ENCODE measurements at places on chromosomes 3 and 15.

DNA sequence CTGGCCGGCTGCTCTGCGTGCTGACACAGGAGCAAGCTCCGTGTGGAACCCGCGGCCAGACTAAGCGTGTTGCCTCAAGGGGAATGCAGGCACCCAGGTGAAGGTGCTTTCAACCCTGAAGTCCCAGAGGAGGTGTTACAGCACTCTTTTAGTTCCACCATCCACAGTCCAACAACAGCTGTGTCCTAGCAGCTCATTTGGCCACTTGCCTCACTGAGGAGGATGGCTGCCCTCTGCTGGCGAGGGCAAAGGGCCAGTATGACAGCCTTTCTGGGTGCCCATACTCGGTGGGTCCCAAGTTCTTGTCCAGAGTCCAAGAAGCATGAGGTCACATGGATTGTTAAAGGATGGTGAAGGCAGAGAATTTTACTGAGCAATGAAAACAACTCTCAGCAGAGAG lies 87.8 kb downstream of the C3orf85 start:
- no peaks in the 10 kb centered on the region for H3K36me3 ChIP-seq
- no peak for DNase-seq
- H3K4me1 ChIP-seq: no peaks in the 10 kb centered on the region
- H3K27ac ChIP-seq: no peak overlapping the region
- H3K27me3 ChIP-seq: no peaks in the 10 kb centered on the region

- H3K36me3 ChIP-seq: no peaks in the 10 kb centered on the region
- no peaks in the 10 kb centered on the region for H3K4me1 ChIP-seq
- H3K4me3 ChIP-seq: no peak overlapping the region
- no peak overlapping the region for H3K27ac ChIP-seq
- H3K27me3 ChIP-seq: no peaks in the 10 kb centered on the region
- DNase-seq: no peak
These were observed 63.8 kb downstream of the PEX5L start for GRCh38 chr3:179972881-179973423.

DNA sequence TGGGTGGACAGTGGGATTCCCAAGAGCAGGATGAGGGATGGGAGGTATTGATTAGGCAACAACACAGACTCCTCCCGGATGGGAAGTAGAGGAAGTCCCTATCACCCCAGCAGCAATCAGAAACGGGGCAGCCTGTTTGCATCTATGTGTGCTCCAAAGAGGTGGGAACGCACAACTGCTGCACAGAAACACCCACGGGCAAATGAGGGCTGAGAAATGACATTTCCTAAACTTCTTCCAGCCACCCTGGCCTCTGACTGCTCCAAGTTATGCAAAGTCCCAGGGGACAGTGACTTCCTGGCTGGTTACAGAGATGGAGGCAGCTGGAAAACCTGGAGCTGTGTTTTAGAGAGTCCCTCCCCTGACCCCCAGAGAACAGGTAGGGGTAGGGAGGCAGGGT lies 42.6 kb downstream of the HCN4 start:
- H3K36me3 ChIP-seq: no peaks in the 10 kb centered on the region
- no peak overlapping the region for H3K27ac ChIP-seq
- H3K27me3 ChIP-seq: peaks cover 52% of the 10 kb centered on the region
- H3K4me3 ChIP-seq: no peak overlapping the region

DNA sequence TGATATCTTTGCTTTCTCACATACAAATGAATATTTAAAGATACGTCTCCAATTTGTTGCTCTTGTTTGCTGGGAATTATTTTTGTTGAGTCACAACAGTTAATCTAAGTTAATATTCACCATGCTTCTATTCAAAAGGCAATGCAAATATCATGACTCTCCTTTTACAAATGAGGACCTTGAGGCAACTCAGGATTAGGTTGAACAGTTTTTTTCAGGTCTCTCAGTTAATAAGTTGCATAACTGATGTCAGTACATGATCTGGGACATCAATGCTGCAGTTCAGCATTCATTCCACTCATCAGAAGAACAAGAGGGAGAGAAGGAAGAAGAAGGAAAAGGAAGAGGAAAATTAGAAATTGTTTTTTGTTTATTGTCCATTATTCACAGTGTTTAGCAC lies 781 bp upstream of the NAALADL2 start:
- H3K4me3 ChIP-seq: no peak overlapping the region
- no peaks in the 10 kb centered on the region for H3K27me3 ChIP-seq
- no peak overlapping the region for H3K27ac ChIP-seq
- no peaks in the 10 kb centered on the region for H3K36me3 ChIP-seq
- no peaks in the 10 kb centered on the region for H3K4me1 ChIP-seq

- peaks cover 27% of the 10 kb centered on the region for H3K4me1 ChIP-seq
- DNase-seq: no peak
- H3K36me3 ChIP-seq: peaks cover 29% of the 10 kb centered on the region
- H3K27ac ChIP-seq: no peak overlapping the region
- no peaks in the 10 kb centered on the region for H3K27me3 ChIP-seq
These were observed 101.8 kb downstream of the STT3B start for GRCh38 chr3:31634476-31634875.

- no peak overlapping the region for H3K27ac ChIP-seq
- no peak overlapping the region for H3K4me3 ChIP-seq
- H3K27me3 ChIP-seq: no peaks in the 10 kb centered on the region
- no peaks in the 10 kb centered on the region for H3K36me3 ChIP-seq
- no peak for DNase-seq
These were observed 93.8 kb upstream of the ICE2 start for GRCh38 chr15:60572541-60573421.

DNA sequence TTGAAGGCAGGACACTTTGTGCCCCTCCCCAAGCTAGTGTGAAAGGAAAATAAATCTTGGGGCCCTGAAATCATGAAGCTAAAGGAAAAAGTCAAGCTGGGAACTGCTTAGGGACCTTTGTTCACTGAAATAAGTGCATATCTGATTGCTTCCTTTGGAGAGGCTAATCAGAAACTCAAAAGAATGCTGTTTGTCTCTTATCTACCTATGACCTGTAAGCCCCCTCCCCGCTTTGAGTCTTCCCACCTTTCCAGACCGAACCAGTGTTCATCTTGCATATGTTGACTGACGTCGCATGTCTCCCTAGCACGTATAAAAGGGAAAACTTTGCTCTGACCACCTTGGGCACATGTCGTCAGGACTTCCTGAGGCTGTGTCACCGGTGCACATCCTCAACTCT lies 53.1 kb downstream of the SLC30A4 start:
- no peaks in the 10 kb centered on the region for H3K4me1 ChIP-seq
- no peak overlapping the region for H3K4me3 ChIP-seq
- no peak for DNase-seq
- H3K27me3 ChIP-seq: peaks cover 17% of the 10 kb centered on the region

- no peaks in the 10 kb centered on the region for H3K27me3 ChIP-seq
- no peak for DNase-seq
- no peaks in the 10 kb centered on the region for H3K4me1 ChIP-seq
- H3K4me3 ChIP-seq: no peak overlapping the region
- no peak overlapping the region for H3K27ac ChIP-seq
These were observed 7.0 kb upstream of the THBS1 start for GRCh38 chr15:39573844-39574243.

DNA sequence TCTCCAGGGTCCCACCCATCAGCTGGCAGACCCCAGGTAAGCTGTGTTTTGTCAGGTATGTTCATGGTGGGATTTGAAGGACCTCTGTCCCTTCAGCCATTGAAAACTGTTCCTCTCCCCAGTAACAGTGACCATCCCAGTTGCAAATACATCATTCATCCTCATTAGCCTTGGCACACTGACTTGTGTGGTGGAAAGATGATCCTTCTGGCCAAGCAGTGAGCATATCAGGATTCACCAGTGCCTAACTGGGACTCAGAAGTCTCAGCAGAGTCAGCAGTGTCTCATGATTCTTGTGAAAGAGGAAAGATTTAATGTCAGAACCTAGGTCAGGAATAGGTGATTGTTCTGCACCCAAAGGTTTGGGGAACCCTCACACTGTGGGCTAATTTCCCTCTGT lies 90.2 kb downstream of the DNAJB8 start:
- DNase-seq: no peak
- no peak overlapping the region for H3K27ac ChIP-seq
- H3K4me3 ChIP-seq: no peak overlapping the region
- H3K36me3 ChIP-seq: no peaks in the 10 kb centered on the region
- peaks cover 5% of the 10 kb centered on the region for H3K4me1 ChIP-seq

DNA sequence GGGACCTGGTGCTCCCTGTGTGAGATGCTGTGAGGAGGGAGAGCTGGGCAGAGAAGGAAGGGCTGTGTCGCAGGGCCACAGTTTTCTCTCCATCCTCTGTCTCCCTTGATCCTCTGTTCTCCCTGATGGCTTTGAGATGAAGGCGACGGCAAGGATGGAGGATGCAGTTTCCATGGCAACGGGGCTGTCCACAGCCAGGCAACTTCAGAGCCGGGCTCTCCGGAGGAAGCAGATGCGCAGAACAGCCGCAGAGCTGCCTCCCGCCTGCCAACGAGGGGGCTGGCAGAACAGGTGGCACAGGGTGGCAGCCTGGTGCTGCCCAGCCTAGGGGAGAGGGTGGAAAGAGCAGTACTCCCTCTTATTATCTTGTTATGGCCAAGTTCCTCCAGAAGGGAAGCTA lies 9.9 kb upstream of the GRM2 start:
- peaks cover 98% of the 10 kb centered on the region for H3K36me3 ChIP-seq
- H3K27ac ChIP-seq: no peak overlapping the region
- no peaks in the 10 kb centered on the region for H3K27me3 ChIP-seq
- DNase-seq: no peak
- peaks cover 45% of the 10 kb centered on the region for H3K4me1 ChIP-seq

DNA sequence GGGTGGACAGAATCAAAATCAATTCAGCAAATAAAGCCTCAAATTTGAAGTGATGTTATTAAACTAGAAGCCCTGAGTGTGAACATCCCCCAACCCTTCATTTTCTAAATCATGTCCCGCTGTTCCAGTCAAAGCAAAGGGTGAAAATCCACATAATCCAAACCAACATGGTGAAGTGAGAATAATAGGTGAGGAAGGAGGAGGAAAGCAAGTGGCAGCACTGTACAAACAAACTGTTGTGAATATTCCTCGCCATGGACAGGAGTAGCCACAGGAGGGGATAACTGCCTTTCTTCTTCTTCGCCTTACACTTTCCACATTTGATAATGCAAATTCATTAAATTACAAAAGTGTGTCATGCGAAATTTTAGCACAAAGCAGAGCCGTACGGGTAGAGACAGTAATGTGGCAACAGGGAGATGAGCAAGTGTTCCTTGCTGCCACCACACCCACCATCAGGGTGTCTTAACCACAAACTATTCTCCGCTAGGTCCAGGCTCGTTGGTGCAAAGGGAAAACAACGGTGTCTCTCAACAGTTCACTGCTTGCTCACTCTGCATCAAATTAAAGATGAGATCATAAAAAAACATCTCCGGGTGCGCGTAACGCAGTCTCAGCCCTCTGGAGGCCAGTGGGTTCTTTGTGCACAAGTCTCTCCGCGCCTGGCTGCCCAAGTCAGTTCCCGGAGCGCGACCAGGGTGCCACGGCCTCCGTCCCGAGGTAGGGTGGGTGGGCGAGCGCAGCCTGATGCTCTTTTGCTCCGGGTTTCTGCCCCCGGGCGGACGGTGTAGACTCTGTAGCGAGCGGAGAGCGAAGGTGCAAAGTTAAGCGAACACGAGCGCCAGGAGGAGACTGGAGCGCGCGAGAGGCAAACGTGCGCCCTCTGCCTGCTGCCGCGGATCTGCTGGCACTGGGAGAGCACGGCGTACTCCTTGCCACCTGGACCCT lies 6.7 kb downstream of the EPHA3 start:
- DNase-seq: peak; percentile 82
- H3K27me3 ChIP-seq: no peaks in the 10 kb centered on the region
- H3K4me1 ChIP-seq: peaks cover 8% of the 10 kb centered on the region
- H3K4me3 ChIP-seq: peak overlapping the region; percentile 15
- no peaks in the 10 kb centered on the region for H3K36me3 ChIP-seq
- no peak overlapping the region for H3K27ac ChIP-seq

DNA sequence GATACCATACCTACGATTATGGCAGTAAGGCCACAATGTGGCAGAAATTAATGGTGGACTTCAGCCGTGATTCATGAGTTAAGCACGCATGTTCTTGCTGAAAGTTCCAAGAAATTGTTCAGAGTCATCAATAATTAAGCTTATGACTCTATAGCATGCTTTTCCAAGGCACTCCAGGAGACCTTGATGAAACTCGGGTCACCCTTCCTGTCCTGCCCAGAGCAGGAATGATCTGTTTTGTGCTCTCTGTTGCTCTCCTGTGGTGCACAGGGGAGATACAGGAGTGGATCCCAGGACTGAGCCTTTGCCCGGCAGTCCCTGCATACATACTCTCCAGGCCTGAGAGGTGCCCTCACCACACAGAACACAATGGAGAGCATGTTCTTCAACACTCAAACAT lies 141.6 kb upstream of the SLC2A2 start:
- no peak for DNase-seq
- no peaks in the 10 kb centered on the region for H3K27me3 ChIP-seq
- H3K27ac ChIP-seq: no peak overlapping the region

- no peak for DNase-seq
- no peaks in the 10 kb centered on the region for H3K27me3 ChIP-seq
These were observed 497.8 kb upstream of the NR2F2 start for GRCh38 chr15:95832668-95833067.

DNA sequence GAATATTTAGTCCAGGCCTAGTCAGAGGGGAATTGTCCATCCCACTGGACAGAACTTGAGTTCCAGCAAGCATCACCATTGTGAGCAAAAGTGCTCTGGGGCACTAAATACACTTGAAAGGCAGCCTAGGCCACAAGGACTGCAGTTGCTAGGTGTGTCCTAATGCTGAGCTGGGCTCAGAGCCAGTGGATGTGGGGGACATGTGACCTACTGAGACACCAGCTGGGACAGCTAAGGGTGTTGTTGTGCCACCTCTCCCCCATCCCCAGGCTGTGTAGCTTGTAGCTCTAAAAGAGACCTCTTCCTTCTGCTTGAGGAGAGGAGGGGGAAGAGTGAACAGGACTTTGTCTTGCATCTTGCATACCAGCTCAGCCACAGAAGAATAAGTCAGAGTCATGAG lies 120.9 kb downstream of the DTWD1 start:
- no peaks in the 10 kb centered on the region for H3K36me3 ChIP-seq
- H3K4me3 ChIP-seq: no peak overlapping the region
- no peak overlapping the region for H3K27ac ChIP-seq
- H3K4me1 ChIP-seq: no peaks in the 10 kb centered on the region
- no peaks in the 10 kb centered on the region for H3K27me3 ChIP-seq

GRCh38 chr15:62578546-62578945 lies 413.5 kb upstream of the C2CD4B start:
- DNase-seq: no peak
- no peaks in the 10 kb centered on the region for H3K4me1 ChIP-seq
- no peak overlapping the region for H3K4me3 ChIP-seq
- H3K27me3 ChIP-seq: no peaks in the 10 kb centered on the region
- no peak overlapping the region for H3K27ac ChIP-seq

DNA sequence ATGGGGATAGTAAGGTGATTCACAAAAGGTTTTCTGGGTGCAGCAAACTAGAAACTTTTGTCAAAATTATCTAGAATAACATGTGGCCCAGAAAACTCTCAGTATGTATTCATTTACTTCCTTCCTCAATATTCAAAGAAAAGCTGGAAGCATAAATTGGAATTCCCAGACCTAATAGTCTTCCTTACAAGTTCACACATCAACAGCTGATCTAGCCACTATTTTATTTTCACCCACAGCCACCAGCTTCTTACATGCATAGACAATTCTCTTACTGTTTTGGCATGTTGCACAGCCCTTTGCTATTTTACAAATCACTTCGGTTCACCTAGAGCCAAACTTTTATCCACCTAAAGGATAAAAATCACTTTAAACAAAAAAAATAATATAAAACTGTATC lies 647.8 kb upstream of the CCDC54 start:
- DNase-seq: no peak
- no peaks in the 10 kb centered on the region for H3K4me1 ChIP-seq
- no peaks in the 10 kb centered on the region for H3K36me3 ChIP-seq
- H3K27me3 ChIP-seq: no peaks in the 10 kb centered on the region
- H3K4me3 ChIP-seq: no peak overlapping the region
